ENCODE measurements at places on chromosomes 12 and 14.

GRCh38 chr14:75876530-75876929, 105.3 kb downstream of the TGFB3 start:
- no peak for DNase-seq

GRCh38 chr12:12560587-12561370, 1.9 kb downstream of the DUSP16 start:
- DNase-seq, result peak; percentile 36

DNA sequence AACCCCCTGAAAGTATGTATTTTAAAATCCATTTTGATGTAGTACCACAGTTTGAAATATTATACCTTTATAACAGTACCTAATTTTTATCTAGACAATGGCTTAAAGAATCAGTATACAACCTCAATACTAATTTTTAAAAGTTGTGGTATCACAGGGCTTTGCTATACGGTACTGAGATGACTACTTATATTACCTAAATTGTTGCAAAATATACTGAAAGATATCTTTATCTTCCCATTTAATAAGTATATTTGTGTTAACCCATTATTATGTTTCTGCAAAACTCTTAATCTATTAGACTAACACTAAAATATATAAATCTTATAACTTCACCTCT, 67.1 kb downstream of the RALGAPA1 start:
- no peak for DNase-seq

DNA sequence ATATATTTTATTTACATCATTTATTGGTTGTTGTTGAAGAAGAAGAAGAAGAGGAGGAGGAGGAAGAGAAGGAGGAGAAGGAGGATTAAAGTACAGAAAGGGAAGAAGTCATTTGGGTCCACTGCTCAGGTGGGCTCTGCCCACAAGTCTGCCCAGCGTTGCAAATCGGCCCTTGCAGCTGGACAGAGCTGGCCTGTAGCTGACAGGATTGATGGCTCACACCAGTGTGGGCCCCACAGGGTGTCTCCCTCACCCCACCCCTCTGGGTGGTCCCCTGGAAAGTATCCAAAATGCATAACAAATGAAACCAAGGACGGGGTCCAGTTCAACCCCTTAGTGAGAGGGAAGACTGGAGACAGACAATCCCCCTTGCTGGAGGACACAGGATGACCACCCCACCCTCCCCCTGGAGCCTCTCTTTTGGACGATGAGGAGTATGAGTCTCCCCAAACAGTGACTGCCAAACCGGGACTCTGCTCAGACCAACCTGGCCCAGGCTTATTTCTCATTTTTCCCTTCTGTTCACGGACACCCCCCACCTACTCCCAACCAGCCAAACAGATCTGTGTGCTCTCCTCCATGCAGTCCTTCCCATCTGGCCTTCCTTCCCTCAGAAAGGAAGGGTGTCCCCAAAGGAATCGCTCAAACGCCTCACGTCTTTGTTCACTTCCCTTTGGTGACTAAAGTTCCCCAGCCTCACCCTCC, 17.7 kb downstream of the DPF3 start:
- DNase-seq, result no peak

DNA sequence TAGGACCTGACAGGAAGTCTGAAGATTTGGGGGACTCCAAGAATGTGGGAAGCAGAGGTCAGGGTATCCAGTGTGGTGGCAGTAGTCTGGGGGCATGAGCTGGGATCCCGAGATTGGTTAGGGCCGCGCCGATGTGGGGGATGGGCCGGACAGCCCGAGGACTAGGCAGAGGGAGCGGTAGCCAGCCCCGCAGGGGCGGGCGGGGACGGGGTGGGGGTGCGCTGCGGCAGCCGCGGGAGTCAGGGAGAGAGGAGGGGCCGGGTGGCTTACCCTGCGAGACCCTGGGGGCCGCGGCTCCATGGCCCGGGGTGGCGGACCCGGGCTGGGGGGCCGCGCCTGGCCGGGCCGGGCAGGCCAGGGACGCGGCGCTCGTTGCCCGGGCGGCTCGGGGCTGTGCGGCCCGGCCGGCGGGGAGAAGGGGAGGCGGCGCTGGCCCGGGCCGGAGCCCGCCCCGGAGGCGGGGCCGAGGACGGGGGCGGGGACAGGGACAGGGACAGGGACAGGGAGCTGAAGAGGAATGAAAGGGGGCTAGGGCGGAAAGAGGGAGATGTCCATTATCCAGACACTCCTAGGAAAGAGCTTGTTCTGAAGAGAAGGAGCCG, 5.6 kb downstream of the ZNF385A start:
- DNase-seq, result no peak

GRCh38 chr12:57803319-57803893, 15.1 kb downstream of the AVIL start:
- no peak for DNase-seq

DNA sequence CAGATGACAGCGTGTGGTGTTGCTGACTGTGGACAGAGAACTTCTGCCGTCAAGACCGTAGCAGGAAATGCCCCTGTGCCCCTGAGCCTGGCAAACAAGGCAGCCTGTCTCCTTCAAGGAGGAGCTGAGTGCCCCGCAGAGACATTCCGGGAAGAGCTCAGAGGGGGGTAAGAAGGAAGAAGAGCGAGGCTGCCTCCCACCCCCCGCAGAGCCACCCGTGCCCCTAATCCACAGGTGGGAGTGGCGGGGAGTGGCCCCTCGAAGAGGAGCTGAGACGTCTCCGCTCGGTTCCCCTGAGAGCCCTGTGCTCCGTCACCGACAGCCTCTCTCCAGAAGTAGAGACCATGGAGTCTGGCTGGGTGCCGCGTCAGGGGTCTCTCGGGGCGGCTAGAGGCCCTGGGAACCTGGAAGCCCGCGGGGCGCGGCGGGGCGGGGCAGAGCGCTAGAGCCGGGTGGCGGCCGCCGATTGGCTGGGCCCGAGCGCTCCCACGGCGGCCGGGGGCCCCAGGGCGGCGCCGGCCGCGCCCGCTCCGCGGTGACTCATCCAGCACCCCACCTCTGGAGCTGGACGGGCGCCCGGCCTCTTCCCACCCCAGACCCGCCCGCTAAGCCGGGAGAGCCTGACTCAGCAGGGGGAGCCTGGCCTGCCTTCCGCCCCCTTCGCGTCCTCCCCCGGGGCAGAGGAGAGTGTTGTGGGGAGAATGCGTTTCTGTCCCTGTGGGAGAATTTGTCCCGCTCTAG, 25.2 kb upstream of the KRT78 start:
- no peak for DNase-seq

DNA sequence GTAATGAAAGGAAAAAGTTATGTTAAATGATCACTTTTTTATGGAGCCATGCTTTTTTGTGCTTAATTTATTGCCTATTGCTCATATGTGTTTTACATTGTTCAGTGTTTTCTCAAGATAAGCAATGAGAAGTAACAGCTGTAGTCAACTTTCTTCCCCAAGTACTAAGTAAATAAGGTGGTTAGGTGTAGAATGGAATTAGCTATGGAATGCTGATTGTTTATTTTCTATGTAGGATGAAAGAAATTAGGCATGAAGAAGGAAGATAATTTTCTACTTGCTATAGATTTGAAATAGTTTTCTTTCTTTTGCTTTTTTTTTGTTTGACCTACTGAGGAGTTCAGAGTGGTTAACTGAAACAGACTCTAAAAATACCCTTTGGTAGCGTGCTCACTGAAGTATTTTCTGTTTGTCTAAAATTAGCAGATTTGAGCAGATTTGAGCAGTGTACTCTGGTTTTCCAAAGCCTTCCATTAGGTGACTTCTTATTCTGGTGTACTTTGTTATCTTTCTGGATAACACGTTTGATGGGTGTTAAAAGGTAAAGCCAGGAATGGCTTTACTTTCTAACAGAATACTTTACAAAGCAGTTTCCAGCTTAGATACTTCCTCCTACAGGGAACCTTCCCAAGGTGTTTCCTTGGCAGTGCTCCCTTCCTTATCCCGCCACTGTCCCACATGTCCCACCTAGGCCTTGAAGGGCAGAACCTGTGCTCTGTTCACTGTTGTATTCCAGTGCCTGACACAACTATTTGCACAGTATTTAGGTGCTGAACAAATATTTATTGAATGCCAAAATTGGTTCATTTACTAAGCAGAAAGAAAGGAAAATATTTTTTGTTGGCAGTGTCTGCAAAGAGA, 56.0 kb downstream of the RASSF3 start:
- no peak for DNase-seq

GRCh38 chr12:388541-389141, 479 bp downstream of the KDM5A start:
- DNase-seq, result no peak

DNA sequence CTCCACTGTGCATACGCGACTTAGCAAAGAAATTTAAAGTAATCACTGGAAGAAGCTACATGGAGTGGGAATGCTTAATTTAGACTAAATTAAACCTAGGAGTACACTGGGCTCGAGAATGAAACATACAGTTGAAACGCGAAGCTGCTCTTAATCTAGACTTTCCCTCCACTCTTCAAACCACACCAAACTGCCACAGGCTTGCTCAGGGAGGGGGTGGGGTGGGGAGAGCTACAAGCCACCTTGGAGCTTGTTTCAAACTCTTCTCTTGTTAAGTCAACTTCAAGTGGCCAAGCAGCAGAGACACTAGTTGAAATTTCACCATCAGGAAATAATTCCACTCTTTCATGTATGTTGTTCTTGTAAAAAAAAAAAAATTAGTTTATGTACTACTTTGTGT, 69.9 kb downstream of the SLC38A1 start:
- DNase-seq, result no peak

DNA sequence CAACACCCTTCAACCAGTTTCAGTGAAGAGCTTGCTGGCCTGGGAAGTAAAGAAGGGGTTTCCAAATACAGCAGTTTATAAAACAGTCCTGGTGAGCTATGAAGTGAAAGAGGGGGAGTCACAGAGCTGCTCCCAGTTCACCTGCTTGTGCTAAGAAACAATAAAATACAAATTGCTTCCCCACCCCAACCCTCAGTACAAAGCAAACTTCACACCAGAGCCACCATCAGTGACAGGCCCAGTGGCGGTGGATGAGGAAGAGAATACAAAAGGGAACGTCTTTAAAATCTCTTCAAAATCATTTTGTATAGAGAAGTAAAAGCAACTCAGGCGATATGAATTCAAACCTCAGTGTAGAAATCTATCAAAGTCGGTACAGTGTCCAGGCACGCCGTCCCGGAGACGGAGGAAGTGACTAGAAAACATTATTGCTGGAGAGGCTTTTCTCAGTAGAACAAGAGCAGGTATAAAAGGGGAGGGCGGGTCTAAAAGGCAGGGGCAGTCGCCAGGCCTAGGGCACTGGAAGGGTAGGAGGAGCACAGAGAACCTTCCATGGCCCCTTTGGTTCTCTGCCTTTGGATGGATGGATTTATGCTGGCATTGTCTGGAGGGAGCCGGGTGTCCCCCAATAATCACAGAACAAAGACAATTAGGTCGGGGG, 10.5 kb upstream of the RPLP0 start:
- DNase-seq, result no peak
